ENCODE measurements at places on chromosomes 2 and 18.

GRCh38 chr2:104919127-104919526 lies 65.2 kb downstream of the POU3F3 start:
- DNase-seq = no peak

DNA sequence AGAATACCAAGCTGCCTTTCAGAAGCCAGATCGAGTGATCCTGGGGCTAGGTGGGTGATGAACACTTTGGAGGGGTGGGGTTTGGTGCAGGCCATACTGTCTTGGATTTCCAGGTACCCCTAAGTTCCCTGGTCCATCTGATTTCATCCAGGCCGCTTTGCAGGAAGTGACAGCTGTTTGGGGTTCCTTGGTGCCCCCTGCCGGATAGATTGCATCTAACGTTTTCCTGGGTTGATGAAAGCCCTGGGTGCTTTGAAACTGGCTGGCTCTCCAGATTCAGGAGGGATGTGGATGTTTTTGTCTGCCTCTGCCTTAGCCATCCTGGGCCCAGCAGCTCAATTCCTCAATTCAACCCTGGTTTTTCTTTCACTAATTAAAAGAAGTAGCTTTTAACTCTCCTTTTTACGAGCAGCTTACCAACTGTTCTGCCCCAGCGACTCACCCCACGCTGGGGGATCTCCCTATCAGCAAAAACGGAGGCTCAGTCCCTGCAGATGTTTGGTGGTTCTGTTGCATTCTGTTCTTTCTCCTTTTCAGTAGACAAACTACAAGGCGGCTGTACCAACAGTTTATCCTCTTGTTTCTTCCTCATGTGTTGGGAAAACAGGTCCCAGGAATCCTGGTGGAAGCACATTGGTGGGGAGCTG lies 37.1 kb downstream of the ARHGEF4 start:
- peak; percentile 23 for DNase-seq

GRCh38 chr2:210262036-210262435 lies 36.8 kb upstream of the ACADL start:
- DNase-seq = no peak

DNA sequence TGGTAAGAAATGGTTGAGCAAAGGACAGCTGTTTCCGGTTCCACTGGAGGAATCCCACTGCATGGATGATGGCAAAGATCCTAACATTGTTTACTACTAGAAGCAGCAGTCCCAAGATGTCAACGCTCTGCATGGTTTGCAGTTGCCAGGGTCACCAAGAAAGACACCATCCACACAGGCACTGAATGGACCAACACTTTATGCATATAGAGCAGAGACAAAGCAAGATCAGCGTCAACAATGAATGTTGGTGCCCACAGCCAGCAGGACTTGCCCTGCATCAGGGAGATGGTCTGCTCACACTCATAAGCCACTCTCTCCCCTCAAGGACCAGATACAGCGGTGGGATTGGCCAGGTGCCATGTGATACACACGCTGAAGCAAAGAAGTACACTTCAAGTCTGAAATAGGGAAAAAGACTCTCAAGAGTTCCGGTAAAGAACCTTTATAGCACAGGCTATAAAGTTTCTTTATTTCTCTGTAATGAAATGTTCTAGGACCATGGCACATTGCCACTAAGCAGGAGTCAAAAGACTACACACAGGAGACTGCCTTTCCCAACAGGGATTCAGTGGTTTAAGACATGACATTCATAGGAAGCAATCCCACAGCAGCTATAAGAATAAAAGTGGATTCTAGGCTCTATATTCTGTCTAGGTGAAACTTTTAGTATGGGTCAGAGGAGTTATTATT lies 133.2 kb upstream of the EPHA4 start:
- no peak for DNase-seq

DNA sequence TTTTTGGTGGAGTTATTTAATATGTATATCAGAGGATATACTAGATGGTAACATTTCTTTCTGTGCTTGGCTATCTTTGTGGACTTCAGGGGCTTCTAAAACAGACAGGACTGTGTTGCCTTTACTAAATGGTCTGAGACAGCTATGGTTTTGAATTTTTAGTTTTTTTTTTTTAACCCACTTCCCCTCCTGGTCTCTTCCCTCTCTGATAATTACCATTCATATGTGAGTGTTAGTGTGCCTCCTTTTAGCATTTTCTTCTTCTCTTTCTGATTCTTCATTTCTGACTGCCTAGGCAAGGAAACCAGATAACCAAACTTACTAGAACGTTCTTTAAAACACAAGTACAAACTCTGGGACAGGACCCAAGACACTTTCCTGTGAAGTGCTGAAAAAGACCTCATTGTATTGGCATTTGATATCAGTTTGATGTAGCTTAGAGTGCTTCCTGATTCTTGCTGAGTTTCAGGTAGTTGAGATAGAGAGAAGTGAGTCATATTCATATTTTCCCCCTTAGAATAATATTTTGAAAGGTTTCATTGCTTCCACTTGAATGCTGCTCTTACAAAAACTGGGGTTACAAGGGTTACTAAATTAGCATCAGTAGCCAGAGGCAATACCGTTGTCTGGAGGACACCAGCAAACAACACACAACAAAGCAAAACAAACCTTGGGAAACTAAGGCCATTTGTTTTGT lies 52.7 kb downstream of the SMAD4 start:
- DNase-seq = no peak

DNA sequence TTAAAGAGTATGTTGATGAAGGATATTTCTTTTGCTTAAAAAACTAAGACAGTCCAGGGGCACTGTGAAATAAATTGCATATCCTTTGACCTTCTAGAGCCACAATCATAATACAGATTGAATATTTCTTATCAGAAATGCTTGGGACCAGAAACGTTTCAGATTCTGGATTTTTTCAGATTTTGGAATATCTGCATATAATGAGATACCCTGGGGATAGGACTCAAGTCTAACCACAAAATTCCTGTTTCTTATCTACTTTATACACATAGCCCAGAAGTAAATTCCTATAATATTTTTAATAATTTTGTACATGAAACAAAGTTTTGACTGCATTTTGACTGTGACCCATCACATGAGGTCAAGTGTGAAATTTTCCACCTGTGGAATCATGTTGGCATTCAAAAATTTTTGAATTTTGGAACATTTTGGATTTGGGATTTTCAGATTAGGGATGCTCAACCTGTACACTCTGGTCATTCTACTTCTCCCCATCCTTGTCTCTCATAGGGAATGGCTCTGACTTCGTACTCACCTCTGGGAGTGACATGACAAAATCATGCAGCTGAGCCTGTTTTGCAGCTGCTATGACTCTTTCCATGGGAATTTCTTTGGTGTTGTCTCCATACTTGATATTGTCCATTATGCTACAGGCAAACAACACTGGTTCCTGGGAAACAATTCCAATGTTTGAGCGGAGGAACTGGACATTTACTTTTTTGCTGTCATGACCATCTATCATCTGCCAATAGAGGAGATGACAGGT lies 25.7 kb downstream of the G6PC2 start:
- no peak for DNase-seq

DNA sequence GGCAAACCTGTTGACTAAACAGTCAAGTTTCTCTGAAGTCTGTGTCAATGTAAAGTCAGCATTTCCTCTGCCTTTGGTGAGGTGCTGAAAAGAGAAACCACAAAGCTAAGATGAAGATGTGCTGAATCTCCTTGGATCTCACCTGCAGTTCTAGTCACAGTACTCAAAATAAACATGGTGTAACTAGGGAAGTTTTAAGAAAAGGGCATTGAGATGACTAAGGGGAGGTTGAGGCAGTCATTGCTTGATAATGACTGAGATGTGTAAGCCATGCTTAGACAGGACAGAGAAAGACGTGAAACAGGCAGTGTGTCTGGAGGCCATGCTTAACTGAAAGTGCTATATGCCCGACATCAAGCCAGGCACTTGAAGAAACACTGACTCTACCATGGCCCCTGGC lies 1010.0 kb upstream of the CELF4 start:
- no peak for DNase-seq

DNA sequence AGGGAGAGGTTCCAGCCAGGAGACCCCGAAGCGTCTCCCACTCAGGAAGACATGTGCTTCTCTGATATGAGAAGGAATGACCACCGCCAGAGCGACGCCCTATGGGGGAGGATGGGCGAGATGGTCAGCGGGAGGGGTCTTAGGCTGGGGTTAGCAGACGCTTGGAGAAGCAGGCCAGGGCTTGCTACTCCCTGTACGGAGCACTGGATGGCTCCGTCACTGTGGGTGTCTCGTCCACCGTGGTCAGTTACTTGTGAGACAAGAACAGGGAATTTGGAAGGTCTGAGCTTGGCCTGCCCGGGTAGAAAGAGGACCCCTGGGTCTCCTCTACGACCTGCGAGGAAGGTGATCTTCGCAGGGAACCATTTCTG lies 39.8 kb downstream of the TMEM18 start:
- no peak for DNase-seq

GRCh38 chr2:216773072-216773471 lies 77.7 kb upstream of the IGFBP5 start:
- no peak for DNase-seq

DNA sequence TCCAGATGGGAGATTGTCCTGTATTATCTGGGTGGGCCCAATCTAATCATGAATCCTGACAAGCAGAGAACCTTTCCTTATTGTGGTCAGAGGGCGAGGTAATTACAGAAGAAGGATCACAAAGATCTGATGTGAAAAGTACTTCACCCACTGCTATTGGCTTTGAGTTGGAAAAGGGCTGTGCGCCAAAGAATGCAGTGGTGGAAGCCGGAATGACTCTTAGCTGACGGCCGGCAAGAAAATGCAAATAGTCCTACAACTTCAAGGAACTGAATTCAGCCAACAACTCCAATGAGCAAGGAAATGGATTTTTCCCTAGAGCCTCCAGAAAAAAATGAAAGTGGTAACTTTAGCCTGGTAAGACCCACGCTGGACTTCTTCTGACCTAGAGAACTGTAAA lies 67.3 kb downstream of the CTNNA2 start:
- no peak for DNase-seq

- DNase-seq = no peak
Measured at GRCh38 chr2:134220344-134220974, 33.4 kb upstream of the MGAT5 start.

- DNase-seq = no peak
Measured at GRCh38 chr2:236616031-236616430, 46.4 kb downstream of the ACKR3 start.

- no peak for DNase-seq
Measured at GRCh38 chr2:125959047-125959446, 696.9 kb upstream of the GYPC start.

- no peak for DNase-seq
Measured at GRCh38 chr18:13791181-13791580, 32.8 kb upstream of the MC5R start.

DNA sequence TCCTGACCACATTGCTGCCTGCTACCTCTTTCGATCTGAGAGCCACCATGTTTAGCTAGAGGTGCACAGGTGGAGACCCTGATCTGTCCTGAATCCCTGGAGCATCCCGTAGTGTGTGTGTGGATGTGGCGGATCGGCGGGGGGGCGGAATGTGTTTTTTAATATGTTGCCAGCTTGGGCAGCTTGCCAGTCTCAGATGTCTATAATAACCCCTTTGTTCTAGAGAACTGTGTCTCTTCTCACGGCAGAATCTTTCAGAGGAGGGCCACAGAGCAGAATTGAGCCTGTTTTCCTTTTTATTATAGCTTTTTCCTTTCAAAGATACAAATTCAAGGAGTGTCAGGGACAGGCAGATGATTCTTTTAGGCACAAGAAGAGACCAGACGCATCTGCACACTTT lies 934.1 kb upstream of the KLHL29 start:
- no peak for DNase-seq

Measured in stimulated activated CD8-positive, alpha-beta memory T cell treated with anti-CD3 and anti-CD28 coated beads, Interleukin-15, amount 100 ng/mL, for 24 hours (primary cell).